ENCODE measurements at places on chromosomes 12 and 14. TPM values are rescaled to one million over a fixed set of nuclear protein-coding genes. Genes with fewer than 3 reads are reported as not detected.

The GDF3 gene
- total RNA-seq = 1.0 TPM

The KLRD1 gene
- 0.13 TPM for total RNA-seq

The GPR65 gene
- 0.13 TPM for total RNA-seq

The ARMH4 gene
- 1.4 TPM for total RNA-seq
